Activated effector memory CD4-positive, alpha-beta T cell treated with anti-CD3 and anti-CD28 coated beads, Interleukin-2, amount 50 U/mL, for 16 hours (primary cell): ENCODE measurements at places on chromosomes 5 and 9.

DNA sequence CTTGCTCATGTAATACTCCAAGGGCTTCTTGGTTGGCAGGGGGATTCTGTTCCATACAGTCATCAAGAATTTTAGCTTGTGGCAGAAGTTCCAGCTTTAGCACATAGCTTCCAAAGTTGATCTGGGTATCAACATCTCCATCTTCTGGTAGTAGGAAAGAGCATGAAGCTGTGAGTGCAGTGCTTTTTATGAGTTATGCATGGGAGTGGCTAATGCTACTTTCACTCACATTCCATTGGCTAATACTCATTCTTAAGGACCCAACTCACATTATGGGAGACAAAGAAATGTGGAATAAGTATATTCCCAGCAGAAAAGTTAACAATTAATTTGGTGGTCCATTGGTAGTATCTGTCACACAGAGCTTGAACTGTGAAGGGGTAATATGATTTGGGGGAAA lies 194.2 kb upstream of the CHD1 start:
- DNase-seq = no peak

- DNase-seq = no peak
Measured at GRCh38 chr5:157184117-157184670, 3.6 kb downstream of the ITK start.

- DNase-seq = no peak
Measured at GRCh38 chr9:92404042-92404836, at the start of gene OGN. Gene OGN (minus strand): TSS chr9:92404578. CDS start chr9:92403407, 1,171 bp downstream.

DNA sequence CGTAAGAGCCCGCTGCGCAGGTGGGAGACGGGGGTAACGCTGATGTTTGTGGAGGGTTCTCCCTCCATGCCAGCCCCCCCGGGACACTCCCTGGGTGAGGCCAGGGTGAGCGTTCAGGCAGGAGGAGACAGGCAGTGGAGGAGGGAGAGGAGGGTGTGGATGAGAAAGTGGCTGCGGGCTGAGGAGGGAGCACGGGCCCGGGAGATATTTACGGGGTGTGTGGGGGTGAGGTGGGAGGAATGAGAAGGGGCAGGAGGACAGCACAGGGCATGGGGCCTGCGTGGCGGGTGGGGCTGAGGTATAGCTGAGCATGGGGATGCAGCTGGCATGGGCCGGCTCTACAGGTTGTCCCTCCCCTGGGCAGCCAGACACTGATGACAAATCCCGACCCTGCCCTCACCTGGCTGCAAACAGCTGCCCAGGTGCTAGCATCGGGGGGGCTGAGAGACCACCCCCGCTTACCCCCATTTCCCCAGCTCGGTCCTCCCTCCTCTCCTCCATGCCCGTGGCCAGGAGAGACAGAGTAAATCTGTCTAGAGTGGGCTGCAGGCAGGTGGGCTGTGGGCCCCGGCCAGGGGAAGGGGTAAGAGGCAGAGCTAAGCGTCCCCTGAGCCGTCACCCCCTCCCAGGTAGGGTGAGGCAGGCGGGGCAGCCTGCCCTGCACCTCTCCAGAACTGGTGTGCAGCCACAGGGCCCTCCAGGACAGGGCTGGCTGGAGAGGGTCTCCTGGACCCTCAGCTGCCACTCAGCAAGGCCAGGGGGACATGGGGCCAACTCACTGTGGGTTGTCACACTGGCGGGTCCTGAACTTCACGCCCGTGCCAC lies 79.2 kb downstream of the ZNF354C start:
- no peak for DNase-seq

DNA sequence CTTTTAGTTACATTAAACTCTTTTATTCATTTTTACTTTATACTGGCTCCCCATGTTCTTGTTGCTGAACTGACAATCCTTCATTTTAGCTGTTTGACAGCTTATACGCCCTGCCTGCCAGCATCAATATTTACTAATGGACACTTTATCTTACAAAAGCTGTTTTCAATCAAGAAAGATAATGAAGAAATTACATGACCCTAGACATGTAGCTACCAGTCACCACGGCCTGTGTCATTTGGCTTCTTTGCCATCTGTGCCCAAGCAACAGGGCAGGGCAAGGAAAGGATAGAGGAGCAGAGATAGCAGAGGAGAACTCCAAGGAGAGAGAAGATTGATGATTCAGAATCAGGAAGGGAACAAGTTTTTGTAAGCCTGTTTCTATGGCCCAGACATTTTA lies 647.3 kb downstream of the BRINP1 start:
- no peak for DNase-seq

DNA sequence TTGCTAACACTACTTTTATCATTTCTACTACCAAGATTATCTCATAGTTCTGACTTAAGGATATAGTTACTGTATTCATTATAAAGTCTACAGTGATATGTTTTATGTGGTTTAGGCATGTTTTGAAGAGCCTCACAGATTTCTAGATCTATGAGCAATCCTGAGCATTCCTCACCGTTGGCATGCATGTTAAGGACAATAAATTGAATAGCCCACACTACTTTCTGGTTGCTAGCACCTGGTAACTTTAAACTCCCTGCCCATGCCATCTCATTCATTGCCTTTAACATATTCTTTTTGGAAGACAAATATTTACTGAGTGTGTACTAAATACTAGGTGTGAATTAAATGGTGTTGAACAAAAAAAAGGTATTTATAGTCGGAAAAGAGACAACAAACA lies 868.1 kb upstream of the CDH9 start:
- DNase-seq = no peak

DNA sequence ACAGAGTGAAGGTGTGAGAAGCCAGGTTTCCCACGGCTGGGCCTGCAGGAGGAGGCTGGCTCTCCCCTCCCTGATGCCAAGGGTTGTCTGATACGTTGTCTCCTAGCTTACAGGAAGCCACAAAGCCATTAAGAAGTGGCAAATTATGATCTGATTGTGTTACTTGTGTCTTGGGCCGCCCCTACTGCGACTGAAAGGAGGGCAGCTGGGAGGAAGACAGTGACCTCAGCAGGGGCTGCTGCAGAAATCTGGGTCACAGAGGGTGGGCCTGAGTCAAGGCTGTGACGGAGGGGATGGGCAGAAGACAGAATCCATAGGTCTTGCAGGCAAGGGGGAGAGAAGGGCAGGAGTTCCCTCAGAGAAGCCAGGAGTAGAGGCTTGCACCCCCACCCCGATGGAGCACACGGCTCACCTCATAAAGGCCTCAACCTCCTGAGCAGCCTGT lies 145.0 kb downstream of the FSTL4 start:
- no peak for DNase-seq

DNA sequence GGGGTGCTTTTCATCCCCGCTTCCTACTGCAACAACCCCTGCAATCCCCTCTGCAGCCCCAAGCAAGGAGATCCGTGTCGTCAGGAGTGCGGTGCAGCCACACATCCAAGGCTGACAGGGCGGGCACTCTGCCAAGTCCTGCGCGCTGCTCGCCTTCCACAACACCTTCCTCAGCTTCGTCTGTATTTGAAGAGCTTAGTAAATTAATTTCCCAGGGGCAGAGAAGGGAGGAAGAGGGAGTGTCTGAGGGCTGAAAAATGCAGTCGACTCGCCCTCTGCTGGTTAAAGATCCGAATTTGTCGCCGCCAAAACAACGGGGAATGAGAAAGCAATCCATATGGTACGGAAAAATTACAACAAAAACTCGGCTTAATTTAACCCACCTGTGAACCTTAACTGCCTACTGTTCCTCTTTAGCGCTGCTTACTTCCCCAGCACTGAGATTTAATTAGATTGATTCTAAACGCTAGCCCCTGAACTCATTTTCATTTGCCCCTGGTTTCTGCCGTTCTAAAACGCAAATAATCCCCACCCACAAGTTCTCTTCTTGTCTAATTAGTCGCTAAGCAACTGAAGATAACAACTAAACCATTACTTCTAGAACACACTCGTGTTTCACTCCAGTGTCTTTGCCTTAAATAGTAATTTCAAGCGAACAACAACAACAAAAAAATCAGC lies 10.9 kb upstream of the PCDHB1 start:
- no peak for DNase-seq
